Effector memory CD4-positive, alpha-beta T cell (primary cell): ENCODE measurements at places on chromosomes 16 and 17.

GRCh38 chr16:88058136-88058535 is 106.9 kb downstream of the BANP start:
- DNase-seq = no peak

GRCh38 chr16:10964039-10964890 is 19.9 kb downstream of the CLEC16A start:
- DNase-seq = peak; percentile 76

DNA sequence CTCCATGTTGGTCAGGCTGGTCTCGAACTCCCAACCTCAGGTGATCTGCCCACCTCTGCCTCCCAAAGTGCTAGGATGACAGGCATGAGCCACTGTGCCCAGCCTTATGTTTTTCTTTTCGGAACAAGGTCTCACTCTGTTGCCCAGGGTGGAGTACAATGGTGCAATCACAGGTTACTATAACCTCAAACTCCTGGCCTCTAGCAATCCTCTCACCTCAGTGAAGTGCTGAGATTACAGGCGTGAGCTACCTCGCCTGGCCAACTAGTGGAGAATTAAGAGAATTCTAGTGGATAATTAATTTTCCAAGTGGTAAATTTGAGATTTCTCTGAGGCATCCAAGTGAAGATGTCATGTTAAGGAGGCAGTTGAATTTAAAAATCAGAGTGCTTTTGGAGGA is 2.9 kb upstream of the FBXO47 start:
- no peak for DNase-seq

GRCh38 chr16:66600477-66600876 is 4.0 kb upstream of the CMTM3 start:
- DNase-seq = no peak

GRCh38 chr17:74474043-74474792 is 7.8 kb downstream of the CD300A start:
- DNase-seq = no peak

GRCh38 chr17:60303406-60304099 is 88.4 kb downstream of the USP32 start:
- DNase-seq = no peak

DNA sequence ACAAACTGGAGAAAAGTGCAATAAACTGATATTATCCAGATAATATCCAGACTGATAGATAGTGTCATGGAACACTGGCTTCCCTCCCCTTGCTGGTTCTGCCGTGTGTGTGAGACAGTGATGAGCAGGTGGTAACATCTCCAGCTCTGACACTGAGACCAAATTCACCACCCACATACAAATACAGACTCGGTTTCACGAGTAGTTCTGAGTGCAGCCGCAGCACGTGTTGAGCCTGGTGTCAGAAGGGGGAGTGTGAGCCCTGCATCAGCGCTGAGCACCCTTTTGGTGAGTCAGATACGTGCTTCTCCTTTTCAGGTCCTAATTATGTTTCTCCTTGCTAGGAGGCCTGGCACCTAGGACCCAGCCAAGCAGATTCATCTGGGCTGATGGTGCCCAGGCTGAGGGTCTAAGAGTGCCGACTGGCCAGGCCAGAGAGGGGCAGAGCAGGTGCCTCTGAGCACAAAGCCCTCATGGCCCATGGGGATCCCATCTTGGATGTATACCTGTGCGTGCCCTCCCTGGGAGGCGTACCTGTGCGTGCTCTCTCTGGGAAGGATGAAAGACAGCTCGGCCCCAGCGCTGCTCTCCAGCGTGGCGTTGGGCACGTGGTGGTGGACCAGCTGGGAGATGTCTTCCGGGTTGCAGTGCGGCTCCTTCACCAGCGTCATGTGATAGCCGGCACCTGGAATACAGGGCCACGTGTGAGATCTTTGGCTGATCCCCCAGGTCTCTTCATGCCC is 27.3 kb upstream of the RNPS1 start:
- DNase-seq = no peak

- DNase-seq = no peak
These were observed 19.9 kb downstream of the TLE7 start for GRCh38 chr16:71421911-71422310.

DNA sequence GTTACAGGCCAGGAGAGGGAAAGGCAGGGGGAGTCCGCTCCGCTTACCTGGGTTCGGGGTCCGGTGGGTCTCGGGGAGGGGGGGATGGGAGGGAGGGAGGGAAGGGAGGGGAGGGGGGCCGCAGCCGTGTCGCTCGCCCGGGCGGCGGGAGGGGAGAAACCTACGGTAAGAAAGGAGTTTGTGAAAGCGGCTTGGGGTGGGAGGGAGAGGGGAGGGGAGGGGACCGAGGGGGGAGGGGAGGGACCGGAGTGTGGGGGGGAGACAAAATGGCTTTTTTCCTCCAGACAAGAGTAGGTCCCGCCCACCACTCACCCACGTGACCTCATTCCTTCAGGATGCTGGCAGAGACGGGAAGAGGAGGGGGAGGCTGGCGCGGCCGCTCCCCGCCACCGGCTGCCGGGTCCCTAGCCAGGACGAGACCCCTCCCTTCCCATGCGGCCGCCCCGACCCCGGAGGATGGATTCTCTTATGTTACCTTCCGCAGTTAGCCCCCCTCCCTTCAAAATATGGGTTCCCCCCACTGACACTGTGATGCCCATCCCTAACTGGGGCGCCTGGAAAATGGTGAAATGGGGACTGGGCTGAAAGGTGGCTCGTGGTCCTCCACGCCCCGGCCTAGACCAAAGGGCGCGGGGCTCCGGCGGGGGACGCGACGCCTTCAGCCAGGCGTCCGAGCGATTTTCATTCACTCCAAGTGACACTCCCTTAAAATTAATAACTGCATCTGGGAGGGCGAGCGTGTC is at the start of gene PCGF2:
TSS of gene PCGF2 (minus strand) at position 188 of the 743 bp plus-strand sequence. CDS start 7,934 bp downstream, outside the sequence.
- DNase-seq = no peak

- DNase-seq = no peak
These were observed 148.7 kb downstream of the AIPL1 start for GRCh38 chr17:6286233-6286632.

GRCh38 chr16:79845033-79845733 is 244.6 kb upstream of the MAF start:
- DNase-seq = no peak

- DNase-seq = no peak
These were observed 12.6 kb downstream of the DUSP14 start for GRCh38 chr17:37502009-37502936.

GRCh38 chr16:50530277-50531236 is 17.6 kb upstream of the NKD1 start:
- DNase-seq = no peak

- no peak for DNase-seq
These were observed 2.0 kb upstream of the C17orf99 start for GRCh38 chr17:78144147-78144719.

DNA sequence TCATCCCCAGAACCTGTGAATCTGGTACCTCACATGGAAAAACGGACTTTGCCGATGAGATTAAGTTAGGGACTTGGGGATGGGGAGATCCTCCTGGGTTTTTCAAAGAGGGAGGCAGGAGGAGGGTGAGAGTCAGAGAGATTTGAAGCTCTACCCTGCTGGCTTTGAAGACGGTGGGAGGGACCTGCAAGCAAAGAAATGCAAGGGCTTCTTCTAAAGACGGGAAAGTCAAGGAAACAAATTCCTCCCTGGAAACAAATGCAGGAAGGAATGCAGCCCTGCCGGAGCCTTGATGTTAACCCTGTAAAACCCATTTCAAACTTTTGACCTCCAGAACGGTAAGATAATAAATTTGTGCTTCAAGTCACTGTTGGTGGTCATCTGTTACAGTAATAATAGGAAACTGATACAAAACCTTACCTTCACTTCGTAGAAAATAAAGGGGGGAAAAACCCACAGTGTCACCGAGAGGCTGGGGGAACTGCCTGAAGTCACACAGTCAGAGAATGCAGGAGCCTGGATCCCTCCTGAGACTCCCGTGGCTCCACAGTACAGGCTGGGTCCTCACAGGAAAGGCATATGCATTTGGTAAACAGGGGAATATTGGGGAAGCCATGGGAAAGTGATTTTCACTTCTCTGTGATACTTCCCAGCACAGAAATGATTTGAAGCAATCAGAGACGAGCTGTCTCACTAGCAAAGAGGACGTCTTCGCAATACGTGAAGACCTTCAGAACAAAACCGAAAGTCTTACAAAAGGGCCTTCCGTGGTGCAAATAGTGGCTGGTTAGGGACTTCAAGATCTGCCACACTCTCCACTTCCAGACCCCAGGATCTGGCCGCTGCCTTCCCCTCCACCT is 58.9 kb upstream of the CLEC3A start:
- no peak for DNase-seq

DNA sequence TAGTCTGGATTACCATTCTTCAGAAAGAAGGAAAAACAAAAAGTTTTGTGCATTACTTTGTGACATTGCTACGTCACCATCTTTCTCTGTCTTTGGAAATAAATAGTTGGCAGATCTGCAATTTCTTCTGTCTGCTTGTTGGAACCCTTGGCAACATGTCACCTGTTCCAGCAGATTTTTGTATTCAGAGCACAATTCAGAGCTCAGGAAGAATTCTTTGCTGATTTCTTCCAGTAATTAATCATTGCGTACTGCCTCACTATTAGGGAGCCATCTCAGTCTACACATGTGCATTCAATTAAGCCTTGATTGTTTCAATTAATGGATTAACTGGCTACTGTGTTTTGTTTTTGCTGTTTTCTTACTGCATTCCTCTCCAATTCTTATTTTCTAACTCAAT is 467.2 kb downstream of the CDH8 start:
- no peak for DNase-seq

GRCh38 chr17:27414271-27414670 is 42.0 kb upstream of the KSR1 start:
- no peak for DNase-seq

DNA sequence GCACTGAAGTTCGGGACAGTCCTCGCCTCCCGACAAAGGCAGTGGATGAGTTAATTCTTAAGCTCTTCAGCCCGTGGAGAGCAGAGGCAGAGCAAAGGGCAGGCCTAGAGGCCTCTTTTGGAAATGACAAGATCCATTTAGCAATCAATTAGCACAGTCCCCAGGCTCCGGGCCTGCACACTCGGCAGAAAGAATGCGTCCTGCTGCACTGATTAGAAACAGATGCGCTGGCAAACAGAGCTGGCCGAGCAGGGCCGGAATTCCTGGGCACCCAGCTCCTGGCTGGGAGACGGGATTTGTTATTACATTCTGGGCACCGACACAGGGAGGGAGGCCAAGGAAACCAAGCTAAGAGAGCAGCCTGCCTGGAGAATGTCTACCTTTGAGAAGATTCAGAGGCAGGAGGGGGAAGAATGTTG is 162.9 kb downstream of the COPRS start:
- no peak for DNase-seq

- DNase-seq = no peak
These were observed 77.9 kb upstream of the SDK2 start for GRCh38 chr17:73722165-73722564.
